ENCODE measurements at places on chromosomes 13 and 19.

DNA sequence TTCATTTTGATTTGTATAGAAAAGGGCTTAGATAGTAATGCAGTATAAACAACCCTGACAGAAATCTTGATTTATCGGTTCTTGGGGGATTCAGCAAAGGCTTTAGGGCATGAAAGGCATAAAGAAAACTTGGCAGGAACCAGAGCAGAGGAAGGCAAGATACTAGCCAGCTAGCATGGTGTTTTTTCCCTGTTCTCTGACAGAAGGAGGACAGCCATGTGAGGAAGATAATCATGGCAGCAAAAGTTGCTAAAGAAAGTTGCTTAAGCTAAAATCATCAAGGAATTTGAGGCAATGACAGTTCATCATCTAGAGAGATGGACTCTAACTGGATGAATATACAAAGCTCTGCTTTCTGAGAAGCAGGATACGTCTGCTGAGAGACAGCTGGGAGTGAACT is 294.1 kb downstream of the KCNRG start:
- DNase-seq: no peak

- no peak for DNase-seq
Observed at GRCh38 chr13:110150384-110151101, 156.4 kb downstream of the COL4A1 start.

DNA sequence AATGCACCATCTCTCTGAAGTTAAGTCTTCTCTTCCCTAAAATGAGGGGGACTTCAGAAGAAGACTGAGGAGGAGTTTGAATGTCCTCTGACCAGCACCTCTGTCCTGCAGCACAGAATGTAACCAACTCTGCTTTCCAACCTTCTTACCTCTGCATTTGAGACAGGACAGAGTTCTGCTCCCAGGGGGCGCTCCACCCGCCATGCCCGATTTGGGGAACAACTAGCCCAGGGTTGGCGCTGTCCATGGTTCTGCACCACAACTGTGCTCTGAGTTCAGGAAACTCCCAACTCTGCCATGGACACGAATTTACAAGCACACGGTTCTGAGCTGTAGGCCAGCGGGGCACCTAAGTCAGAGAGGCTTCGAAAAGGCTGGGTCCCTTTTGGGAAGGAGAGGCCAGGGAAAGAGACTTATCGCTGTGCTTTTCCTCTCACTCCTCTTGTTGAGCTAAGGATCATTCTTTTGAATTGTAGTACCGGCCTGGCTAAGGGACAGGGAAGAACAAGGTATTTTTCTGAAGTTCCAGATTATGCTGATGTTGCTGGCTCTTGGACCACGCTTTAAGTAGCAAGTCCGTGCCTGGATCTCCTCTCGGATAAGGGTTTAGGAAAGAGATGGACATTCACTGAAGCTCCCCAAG is 22.2 kb downstream of the SIGLEC5 start:
- peak; percentile 81 for DNase-seq

DNA sequence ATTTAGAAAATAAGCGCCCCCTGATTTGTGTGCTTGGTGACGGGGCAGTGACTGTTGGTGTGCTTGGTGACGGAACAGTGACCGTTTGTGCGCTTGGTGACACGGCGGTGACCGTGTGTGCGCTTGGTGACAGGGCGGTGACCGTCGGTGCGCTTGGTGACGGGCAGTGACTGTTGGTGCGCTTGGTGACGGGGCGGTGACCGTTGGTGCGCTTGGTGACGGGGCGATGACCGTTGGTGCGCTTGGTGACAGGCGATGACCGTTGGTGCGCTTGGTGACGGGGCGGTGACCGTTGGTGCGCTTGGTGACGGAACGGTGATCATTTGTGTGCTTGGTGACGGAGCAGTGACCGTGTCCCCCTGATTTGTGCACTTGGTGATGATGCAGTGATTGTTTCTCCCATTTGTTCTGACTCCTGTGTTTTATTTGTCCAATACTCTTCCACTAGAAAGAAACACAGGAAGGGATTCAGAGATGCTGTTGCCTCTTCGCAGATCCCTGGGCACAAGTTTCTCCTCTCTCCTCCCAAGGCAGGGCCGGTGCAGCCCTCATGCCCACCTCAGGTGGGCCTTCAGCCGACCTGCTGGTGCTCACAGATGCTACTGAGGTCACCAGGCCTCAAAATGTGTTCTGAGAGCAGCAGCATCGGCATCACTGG is 128.3 kb downstream of the ATP11A start:
- no peak for DNase-seq
